Esophagus muscularis mucosa (tissue), 4 donors: ENCODE measurements at places on chromosomes 5 and 9. TPM values are rescaled to one million over a fixed set of nuclear protein-coding genes. Genes with fewer than 3 reads are reported as not detected.

The GPR151 gene
- not detected for total RNA-seq

The C9orf153 gene
- not detected for total RNA-seq

The ADAMTS12 gene
- 2.3 TPM for total RNA-seq

The GALNT12 gene
- total RNA-seq: 12.4 TPM

DNA sequence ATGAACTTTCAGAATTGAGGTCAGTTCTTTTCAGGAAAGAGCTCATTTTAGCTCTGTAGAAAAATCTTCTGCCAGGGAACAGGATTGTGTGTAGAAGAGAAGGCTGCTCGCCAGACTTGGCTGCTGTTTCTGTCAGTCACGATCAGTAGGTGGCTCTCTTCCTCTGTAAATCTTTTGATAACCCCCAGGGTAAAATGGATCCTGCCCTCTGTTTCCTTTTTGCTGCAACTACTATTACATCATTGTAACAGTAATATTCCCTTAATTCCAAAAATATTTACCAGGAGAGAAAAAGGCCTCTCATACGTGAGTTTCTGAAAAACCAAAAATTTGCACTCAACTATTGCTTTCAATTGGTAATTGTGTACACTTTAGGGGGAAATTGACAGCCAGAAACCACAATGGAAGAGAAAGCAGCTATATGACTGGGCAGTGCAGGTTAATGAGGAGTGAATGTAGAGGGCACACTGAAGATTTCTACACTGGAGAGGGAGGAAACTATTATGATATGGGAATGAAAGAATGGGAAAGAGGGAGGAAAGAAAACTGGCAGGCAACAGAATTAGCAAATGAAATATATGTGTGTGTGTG lies 12.3 kb downstream of the IFNA21 start:
- H3K4me3 ChIP-seq: no peak overlapping the region
- H3K27me3 ChIP-seq: no peaks in the 10 kb centered on the region
- H3K36me3 ChIP-seq: no peaks in the 10 kb centered on the region
- H3K4me1 ChIP-seq: no peaks in the 10 kb centered on the region
- DNase-seq: no peak

- no peaks in the 10 kb centered on the region for H3K36me3 ChIP-seq
- H3K27ac ChIP-seq: no peak overlapping the region
- DNase-seq: no peak
Observed at GRCh38 chr5:175889910-175890684, 18.7 kb downstream of the CPLX2 start.

GRCh38 chr5:119708076-119708790 lies 78.9 kb downstream of the FAM170A start:
- H3K4me3 ChIP-seq: no peak overlapping the region
- no peaks in the 10 kb centered on the region for H3K36me3 ChIP-seq
- no peaks in the 10 kb centered on the region for H3K4me1 ChIP-seq
- H3K27me3 ChIP-seq: peaks cover 3% of the 10 kb centered on the region
- no peak for DNase-seq

GRCh38 chr5:173015598-173016455 lies 32.3 kb downstream of the ATP6V0E1 start:
- peak; percentile 5 for DNase-seq
- no peak overlapping the region for H3K4me3 ChIP-seq
- H3K27me3 ChIP-seq: no peaks in the 10 kb centered on the region
- no peaks in the 10 kb centered on the region for H3K36me3 ChIP-seq
- peak overlapping the region; percentile 78 for H3K27ac ChIP-seq

DNA sequence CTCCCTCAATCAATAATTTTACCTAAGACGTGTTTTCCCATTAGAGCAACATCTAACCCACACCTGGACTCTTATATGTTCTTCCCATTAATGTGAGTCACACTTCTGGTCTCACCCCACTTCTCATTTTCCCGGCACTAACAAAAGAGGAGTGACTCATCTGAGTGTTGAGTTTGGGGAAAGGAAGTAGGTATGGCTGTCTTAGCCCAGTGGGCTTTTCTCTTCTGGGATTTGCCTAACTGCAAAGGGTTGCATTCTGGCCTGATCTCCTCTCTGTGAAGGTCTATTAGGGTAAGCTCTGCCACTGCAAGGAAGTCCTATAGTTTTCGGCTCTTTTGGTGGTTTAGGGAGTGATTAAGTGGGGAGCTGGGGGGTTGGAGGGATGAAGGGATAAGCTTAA lies 195.6 kb downstream of the KIAA0825 start:
- H3K27me3 ChIP-seq: no peaks in the 10 kb centered on the region
- H3K27ac ChIP-seq: no peak overlapping the region
- no peak for DNase-seq
- H3K36me3 ChIP-seq: no peaks in the 10 kb centered on the region
- H3K4me3 ChIP-seq: no peak overlapping the region

DNA sequence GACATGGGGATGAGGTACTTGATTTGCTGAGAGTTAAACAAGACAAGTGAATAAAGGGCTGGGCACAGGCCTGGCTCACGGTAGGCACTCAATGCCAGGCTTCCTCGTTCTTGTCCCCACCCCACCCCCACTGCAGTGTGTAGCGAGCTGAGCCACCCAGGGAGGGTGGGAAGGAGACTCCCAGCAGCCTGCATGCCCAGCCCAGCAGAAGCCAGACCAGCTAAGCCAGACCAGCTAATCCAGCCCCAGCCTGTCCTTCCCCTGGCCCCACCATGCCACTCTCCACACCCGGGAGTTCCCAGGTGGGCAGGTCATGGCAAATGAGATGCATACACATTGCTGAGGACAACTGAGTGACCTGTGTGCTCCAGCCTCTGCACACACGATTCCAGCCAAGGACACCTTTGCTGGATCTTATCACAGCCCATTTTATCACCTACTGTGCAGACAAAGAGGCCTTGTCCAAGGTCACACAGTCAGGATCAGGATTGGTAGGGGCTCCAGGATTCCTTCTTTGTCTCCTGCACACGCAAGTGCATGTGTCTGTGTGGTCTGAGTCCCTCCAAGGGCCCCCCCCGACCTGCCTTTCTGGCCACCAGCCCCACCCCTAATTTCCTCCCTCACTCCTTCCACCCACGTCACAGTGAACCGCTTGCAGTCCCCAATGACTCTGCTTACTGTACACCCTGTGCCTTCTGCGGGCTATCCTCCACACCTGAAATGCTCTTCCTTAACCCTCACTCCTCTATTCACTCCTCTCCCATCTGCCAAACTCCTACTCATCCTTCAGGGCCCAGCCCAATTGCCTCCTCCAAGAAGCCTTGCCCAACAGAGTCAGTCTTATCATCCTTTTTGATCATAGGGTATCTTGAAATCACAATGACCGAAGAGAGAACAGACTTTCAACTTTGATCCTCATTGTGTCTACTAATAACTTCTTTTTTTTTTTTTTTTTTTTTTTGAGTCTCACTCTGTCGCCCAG lies 26.6 kb downstream of the DUSP1 start:
- no peak overlapping the region for H3K4me3 ChIP-seq
- H3K4me1 ChIP-seq: peaks cover 88% of the 10 kb centered on the region
- no peak for DNase-seq
- H3K27ac ChIP-seq: peak overlapping the region; percentile 39
- H3K36me3 ChIP-seq: no peaks in the 10 kb centered on the region

GRCh38 chr9:5749306-5749705 lies 83.6 kb downstream of the ERMP1 start:
- H3K36me3 ChIP-seq: peaks cover 58% of the 10 kb centered on the region
- no peaks in the 10 kb centered on the region for H3K27me3 ChIP-seq
- no peak overlapping the region for H3K4me3 ChIP-seq

GRCh38 chr5:130773813-130774212 lies 391.2 kb downstream of the HINT1 start:
- H3K27ac ChIP-seq: no peak overlapping the region
- H3K36me3 ChIP-seq: no peaks in the 10 kb centered on the region
- DNase-seq: no peak
- H3K4me3 ChIP-seq: no peak overlapping the region
- H3K27me3 ChIP-seq: no peaks in the 10 kb centered on the region

GRCh38 chr9:128142061-128142460 lies 7.2 kb upstream of the LCN2 start:
- no peak overlapping the region for H3K4me3 ChIP-seq
- no peaks in the 10 kb centered on the region for H3K27me3 ChIP-seq
- no peak overlapping the region for H3K27ac ChIP-seq
- DNase-seq: no peak
- no peaks in the 10 kb centered on the region for H3K36me3 ChIP-seq
- H3K4me1 ChIP-seq: no peaks in the 10 kb centered on the region

GRCh38 chr9:107733523-107733894 lies 243.9 kb upstream of the KLF4 start:
- no peaks in the 10 kb centered on the region for H3K36me3 ChIP-seq
- peak overlapping the region; percentile 75 for H3K27ac ChIP-seq
- DNase-seq: no peak

DNA sequence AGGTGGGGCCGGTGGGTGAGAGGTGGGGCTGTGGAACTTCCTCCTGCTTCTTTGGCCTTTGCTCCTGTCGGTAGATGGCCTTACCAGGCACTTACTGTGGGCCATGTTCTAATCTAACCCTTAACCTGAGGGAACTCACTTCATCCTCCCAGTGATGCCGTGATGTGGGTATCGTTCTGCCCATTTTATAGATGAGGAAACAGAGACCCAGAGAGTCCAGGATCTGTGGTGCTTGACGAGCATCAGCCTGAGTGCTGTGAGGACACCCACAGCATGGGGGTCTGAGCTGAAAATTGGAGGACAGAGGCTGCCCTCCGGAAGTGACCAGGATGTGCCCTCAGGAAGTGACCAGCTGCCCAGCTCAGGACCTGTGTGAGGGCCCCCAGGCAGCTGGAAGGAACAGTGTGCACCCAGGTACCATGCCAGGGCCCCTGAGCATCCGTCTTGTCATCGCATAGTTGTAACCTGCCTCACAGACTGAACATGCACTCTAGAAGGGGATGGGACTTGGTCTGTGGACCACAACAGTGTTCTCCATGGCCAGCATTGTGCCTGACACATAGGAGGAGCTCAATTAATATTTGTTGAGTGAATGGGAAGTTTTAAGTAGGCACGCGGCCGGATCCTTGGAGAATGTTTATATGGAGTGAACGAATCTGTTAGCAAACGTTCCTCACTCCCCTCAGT lies 8.5 kb downstream of the NEK6 start:
- no peak for DNase-seq
- peaks cover 95% of the 10 kb centered on the region for H3K4me1 ChIP-seq
- no peaks in the 10 kb centered on the region for H3K27me3 ChIP-seq
- peak overlapping the region; percentile 59 for H3K27ac ChIP-seq
- H3K36me3 ChIP-seq: peaks cover 15% of the 10 kb centered on the region

GRCh38 chr5:68930139-68930538 lies 163.7 kb upstream of the SLC30A5 start:
- no peak overlapping the region for H3K27ac ChIP-seq
- no peak for DNase-seq
- H3K4me3 ChIP-seq: no peak overlapping the region
- H3K27me3 ChIP-seq: no peaks in the 10 kb centered on the region

DNA sequence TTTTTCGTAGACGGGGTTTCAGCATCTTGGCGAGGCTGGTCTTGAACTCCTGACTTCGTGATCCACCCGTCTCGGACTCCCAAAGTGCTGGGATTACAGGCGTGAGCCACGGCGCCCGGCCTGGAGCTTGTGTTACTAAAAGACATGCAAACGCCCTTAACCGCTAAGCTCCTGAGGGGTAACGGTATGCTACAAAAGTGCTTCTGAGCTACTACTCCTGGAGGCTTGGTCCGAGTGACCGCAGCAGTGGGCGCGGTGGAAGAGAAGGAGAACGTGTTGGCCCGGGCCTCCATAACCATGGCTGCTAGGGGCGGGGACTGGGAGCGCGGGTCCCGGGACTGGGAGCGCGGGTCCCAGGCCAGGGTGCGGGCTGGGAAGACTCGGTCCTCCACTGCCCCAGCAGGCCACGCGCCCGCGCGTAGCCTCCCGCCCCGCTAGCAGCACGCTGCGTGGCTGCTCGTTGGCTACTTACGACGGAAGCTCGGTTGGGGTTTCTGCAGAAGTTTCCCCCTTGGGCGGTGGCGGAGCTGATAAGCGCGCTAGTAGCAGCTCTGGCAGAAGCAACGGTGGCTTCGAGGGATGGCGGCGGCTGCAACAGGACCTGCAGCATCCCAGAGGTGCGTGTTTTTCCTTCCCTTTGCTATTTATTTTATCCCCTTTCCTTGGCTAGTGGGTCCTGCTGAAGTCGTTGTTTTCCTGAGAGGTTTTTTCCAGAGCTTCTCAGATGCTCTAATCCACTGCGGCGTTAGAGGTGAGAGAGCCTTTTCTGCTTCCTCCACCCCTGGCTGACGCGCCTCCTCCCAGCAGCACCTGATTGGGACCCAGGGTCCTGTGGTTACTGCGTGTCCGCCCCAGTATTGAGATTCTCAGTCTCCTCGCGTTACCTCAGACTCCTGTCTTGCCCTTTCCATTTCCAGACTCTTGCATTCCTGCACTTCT lies 69.2 kb upstream of the CCDC180 start:
- no peaks in the 10 kb centered on the region for H3K36me3 ChIP-seq
- DNase-seq: peak; percentile 96
- peaks cover 20% of the 10 kb centered on the region for H3K4me1 ChIP-seq

- H3K27me3 ChIP-seq: no peaks in the 10 kb centered on the region
- no peak overlapping the region for H3K4me3 ChIP-seq
- no peak overlapping the region for H3K27ac ChIP-seq
Observed at GRCh38 chr9:84935528-84936117, 266.1 kb downstream of the NTRK2 start.

- H3K4me1 ChIP-seq: peaks cover 8% of the 10 kb centered on the region
- H3K27ac ChIP-seq: no peak overlapping the region
- H3K36me3 ChIP-seq: no peaks in the 10 kb centered on the region
Observed at GRCh38 chr5:143017541-143017940, 247.4 kb downstream of the ARHGAP26 start.

- H3K4me1 ChIP-seq: peaks cover 6% of the 10 kb centered on the region
- no peak overlapping the region for H3K4me3 ChIP-seq
- H3K27ac ChIP-seq: no peak overlapping the region
Observed at GRCh38 chr9:121682201-121682600, 30.8 kb downstream of the DAB2IP start.

DNA sequence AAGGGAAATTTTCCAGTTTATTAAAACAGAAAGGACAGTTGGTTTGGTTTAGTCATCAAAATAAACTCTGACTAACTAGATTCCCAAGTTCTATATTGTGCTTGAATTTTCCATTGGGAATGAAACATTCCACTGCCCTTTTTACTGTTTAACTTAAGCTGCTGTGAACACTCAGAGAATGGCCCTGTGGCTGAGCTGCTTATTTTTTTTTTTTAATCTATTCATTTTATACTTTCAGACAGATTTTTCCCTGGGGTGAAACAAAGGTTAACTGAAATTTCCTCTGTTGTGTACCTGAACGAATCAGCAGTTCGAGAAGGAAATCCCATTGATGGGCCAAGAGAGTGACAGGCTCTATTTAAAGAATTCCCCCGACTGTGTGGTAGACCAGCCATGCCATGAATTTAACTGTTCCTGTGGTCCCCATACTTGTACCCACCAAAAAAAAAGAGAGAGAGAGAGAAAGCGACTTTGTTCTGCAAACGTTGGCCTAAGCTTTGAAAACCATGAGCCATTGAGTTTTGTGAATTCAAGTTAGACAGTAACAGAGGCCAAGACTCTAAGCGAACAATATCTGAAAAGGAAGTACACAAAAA lies 138.7 kb upstream of the GRHPR start:
- peaks cover 17% of the 10 kb centered on the region for H3K4me1 ChIP-seq
- no peaks in the 10 kb centered on the region for H3K36me3 ChIP-seq
- no peaks in the 10 kb centered on the region for H3K27me3 ChIP-seq
- no peak for DNase-seq
